CD4-positive, alpha-beta T cell (primary cell): ENCODE measurements at places on chromosomes 6 and 20. TPM values are rescaled to one million over a fixed set of nuclear protein-coding genes. Genes with fewer than 3 reads are reported as not detected.

The TASP1 gene
- total RNA-seq = 11.3 TPM

The TOX2 gene
- total RNA-seq = 3.3 TPM

The JAG1 gene
- 1.2 TPM for total RNA-seq

- DNase-seq = no peak
Measured at GRCh38 chr20:19976595-19977372, 40.4 kb upstream of the NAA20 start.

DNA sequence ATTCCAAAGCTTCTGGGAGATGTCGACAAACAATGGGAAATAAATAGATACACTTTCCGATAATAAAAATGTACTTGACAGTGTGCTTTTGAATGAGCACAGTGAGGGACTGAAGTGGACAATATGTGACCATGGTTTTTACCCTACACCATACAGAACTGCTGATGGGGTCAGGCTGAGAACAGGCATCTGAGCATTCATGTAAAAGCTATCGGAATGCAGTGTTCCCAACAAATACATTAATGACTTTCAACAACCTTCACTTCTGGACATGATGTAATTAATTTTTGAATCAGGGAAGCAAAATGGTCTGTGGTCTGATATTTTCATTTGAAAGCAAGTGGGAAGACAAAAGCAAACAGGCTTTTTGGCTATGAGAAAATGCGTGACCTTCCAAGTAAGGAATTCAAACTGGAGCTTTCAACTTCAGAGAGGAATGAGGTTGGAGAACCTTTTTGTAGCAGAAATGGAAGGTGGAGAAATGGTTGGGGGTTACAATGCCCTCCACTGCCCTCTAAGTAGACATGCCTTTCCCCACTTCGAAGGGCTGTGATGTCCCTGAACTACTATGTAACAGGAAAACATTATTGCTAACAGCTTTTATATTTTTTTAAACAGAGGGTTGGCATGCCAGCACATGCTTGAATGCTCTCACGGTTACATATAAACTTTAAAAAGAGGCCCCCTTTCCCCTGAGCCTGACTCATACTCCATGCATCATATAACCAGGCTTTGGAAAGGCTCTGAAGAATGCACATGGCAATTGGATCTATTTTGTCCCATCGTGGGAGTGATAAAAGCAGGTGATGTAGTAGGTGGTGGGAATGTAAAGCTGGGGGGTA lies 203.5 kb upstream of the CITED2 start:
- DNase-seq = no peak

The TMEM63B gene
- 11.4 TPM for total RNA-seq

DNA sequence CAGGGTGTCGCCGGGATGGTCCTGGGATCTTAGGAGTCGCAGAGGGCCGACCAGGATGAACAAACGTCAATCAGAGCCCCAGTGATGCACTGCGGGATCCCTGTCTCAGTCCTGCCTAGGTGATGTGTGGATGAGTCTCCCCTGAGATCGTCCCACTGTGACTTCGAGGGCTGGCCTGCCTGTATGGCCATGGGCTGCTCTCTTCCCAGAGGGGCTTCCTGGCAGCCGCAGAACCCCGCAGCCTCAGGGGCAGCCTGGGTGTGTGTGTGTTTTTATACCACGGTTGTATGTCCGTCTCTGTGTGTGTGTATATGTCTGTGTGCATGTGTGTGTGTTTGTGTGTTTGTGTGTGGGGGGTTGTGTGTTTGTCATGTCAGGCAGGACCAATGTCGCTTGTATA lies 111.6 kb downstream of the MYLK4 start:
- DNase-seq = no peak

DNA sequence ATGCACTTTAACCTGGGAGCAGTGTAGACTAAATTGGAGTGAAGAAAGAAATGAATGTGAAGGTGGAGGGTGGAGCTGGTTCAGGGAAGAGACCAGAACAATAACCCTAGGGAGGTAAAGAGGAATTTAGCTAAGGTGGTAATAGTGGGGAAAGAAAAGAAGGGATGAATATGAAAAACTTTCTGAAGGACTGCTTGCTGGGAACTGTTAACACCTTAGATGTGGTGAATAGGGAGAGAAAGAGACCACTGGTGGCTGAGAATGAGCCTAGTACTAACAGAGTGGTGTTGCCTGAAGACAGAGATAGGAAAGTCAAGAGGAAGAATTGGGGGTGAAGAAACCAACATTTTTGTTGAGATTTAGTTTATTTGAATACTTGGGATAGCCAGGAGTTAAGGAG lies 78.4 kb upstream of the HS3ST5 start:
- no peak for DNase-seq

DNA sequence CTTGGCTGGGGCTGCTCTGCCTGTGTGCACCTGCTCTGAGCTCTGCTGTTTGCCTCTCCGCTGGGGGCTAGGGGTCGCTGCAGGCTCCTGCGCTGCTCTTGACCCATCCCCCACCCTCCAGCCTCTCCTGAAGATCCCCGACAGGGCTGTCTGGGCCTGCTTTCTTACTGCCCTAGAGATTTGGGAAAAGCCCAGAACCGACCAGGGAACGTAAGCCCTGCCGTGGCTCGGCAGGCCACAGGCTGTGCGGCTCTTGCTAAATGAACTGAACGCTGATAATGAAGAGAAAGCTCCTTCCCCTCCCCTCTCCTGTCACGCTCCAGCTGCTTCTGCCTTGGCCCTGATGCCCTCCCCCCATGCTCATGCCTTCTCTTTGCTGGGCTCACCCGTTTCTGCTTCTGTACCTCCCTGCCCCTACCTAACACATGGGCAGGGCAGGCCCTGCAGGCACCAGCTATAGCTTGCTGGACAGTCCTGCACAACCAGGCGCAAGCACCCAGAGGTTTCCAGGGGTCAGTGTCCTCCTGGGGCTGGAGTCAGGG lies 32.0 kb upstream of the PCMTD2 start:
- DNase-seq = no peak

DNA sequence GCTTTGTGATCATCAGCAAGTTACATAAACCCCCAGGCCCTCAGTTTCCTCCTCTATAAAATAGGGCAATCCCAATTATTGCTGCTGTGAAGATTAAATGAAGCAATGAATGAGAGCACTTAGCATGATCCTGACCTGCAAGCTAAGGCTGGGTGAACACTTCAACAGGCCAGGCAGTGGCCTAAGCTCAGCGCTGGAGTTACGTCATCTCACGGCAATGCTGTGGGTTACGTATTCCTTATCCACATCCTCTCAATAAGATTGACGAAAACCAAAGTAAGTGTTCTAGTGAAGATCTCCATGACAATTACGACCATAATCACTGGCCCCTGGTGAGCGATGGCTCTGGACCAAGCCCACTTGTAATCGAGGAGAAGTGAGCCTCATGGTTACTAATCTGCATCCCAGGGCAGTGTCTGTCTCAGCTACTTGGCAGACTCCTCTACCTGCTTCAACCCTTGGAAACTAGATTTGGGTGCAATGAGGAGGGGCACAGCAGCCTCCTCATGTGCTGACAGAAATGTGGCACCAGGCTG lies 274.1 kb upstream of the ARID1B start:
- DNase-seq = no peak

DNA sequence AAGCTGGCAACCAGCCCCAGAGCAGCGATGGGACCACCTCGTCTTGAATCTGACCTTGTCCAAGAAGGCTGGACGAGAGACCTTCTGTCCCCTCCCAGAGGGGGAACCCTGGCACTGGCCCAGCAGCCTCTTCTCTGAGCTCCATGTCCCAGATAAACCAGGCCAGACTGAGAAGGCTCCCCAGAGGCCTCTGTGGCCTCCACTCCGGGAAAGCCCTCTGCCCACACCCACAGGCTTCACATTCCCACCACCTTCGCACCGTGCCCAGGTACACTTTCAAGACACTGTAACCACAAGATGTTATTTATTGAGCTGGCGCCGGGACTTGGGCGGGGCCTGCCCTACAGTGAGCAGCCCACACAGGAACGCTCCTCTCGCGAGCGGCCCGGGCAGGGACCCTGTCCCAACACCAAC lies 33.2 kb downstream of the ADA start:
- DNase-seq = no peak

DNA sequence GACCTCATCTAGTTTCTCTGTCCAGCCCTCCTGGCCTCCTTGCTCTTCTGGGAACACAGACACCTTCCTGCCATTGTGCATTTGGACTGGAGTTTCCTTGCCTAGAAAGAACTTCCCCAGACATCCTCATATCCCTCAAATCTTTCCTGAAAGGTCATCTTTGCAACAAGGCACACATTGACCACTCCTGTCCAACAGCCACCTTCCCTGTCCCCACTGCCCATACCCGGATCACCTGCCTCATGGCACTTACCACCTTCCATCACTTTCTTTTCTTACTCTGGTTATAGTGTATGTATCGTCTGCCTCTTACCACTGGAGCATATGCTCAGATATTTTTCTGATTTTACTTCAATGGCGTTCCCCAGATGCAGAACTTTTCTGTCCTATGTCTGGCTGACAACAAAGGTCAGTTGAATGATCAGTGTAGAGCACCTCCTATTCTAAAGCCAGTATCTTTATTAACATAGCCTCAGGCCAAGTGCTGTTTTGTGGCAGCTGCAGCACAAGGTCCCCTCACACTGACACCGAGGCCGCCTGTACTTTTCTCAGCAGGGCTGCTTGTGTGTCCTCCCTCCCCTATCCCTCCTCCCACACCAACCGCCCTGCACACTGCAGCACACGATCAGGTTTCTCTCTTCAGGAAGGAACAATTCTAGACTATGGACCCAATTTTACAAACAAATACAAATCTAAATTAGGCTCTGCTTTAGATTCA lies 4.1 kb downstream of the HLA-C start:
- peak; percentile 39 for DNase-seq

GRCh38 chr6:126550323-126550722 lies 210.4 kb downstream of the CENPW start:
- DNase-seq = no peak

DNA sequence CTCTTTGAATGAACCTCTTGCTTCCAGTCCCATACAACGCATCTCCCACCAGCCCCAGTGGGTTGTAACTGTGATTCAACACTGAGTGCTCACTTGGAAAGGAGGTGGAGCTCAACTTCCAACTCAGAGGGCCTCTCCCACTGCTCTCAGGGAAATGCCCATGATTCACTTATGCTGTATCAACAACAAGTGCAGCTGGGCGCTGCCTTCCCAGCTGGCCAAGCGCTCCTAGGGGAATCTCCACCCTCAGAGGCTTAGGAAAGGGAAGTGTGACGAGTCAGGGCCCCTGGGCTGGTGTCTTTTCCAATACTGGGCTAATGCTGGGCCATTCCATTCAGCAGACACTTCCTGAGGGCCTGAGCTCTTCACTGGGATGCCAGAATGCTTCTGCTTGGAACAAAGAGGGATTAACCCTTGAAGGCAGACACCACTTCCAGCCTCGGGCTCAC lies 8.1 kb upstream of the OCSTAMP start:
- DNase-seq = no peak

DNA sequence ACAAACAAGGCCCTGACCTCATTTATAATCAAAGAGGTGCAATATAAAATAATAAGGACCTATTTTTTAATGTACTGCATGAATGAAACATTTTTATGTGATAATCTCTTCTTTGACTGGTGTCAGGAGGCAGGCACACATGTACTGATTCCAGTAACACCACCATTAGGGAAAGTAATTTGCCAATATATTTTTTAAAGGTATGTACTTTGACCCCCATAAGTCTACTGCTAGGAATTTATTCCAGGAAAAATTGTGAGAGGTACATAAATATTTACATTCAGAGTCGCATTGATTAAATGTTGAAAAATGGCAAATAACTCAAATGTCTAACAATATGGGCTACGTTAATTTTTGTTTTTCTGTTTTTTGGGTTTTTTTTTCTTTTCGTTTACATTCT lies 325.4 kb upstream of the PRDM1 start:
- no peak for DNase-seq

DNA sequence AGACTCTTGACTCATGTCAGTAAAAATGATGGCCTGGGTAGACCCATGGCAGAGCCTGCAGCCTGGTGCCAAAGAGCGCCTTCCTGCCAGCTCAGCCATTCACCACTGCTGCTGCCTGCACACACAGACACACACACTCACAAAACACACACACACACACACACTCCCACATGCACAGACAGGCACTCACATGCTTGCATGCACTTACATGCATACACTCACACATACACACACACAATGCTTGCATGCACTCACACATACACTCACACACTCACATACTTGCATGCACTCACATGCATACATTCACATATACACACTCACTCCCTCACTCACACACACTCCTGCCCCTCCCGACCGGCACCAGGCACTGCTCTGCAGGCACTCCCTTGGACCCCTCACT lies 18.0 kb upstream of the SYNDIG1 start:
- DNase-seq = no peak

GRCh38 chr6:21228876-21229460 lies 364.6 kb upstream of the SOX4 start:
- no peak for DNase-seq

DNA sequence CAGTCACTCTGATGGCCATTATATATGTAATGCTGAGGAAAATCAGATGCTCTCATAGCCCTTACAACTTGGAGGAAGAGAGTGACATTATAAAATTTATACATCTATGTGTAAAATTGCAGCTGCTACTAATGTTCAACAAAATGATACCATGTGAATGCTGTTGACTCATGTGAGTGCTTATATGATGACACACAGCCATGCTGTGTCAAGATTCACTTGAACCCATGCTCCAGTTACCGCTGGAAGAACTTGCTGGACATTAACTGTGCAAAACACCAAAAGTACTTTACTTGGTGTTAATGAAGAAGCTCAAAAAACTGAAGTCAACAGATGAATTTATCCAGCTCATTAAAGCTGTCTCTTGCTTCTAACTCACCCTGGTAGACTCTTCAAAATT lies 318.9 kb upstream of the PLCB4 start:
- DNase-seq = no peak

The TFAP2C gene
- total RNA-seq = not detected

The UBE2C gene
- total RNA-seq = 0.64 TPM

The PRSS35 gene
- total RNA-seq = not detected

DNA sequence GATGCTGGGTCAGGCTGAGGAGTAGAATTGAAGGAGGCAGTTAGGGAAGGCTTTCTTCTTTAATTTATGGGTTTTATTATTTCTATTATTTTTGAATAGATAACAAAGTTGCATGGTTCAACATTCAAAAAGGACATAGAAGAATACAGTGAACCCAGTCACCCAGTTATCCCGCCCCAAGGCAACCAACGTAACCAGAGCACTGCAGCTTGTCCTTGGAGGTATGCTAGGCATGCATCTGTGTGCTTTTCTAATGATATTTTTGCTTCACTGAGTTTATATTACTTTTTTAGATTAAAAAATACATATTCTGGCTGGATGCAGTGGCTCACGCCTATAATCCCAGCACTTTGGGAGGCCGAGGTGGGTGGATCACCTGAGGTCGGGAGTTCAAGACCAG lies 47.4 kb upstream of the DSN1 start:
- no peak for DNase-seq

GRCh38 chr6:36979347-36979742 lies 6.7 kb downstream of the MTCH1 start:
- DNase-seq = no peak

The ZNF831 gene
- 25.9 TPM for total RNA-seq

DNA sequence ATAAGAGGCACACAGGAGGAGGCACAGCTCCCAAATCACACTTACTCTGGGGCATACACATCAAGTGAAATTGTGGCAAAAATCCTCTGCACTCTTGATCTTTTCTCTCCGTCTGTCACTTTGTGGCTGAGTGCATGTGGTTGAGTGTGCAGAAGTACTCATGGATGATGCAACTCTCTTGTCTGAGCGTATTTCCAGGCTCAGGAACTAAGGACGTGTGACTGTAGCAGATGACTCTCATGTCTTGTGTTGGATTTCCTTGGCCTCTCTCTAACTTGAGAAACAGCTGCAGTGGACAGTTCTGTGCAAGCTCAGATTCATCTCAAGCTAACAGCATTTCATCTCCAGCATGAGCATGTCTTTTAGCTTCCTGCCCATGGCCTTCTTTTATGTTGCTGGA lies 245.4 kb upstream of the FLRT3 start:
- no peak for DNase-seq
